Epithelial cell of prostate (primary cell): ENCODE measurements at places on chromosomes 16 and 17.

DNA sequence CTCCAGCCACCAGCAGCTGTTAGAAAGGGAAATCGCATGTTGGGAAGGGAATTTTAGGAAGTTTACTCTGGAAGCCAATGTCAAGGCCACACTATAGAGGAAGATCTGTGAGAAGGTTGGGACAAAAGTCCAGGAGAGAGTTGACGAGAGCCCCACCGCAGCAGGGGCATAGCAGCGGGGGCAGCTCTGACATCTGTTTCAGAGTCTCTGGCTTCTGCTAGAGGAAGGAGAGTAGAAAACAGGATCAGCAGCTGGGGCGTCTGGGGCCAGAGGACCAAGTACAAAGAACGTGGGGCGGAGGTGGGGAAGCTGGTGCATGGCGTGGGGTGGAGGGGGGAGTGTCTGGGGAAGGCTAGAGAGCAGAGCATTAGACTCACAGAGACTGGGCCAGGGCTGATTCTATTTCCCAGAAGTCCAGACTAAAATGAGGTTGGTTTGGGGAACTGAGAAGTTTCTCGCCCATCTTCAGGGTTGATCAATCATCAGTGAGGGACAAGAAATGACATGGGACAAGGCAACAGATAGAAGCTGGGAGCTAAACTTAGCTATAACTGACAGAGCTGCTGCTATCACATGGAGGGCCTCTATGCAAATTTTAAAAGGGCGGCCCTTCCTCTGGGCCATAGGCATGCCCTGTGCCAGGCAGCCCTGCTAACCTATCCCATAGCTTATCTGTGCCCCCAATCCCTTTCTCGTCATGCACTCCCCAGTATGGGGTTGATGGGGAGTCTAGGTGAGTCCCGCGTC is 1.2 kb downstream of the RABEP2 start:
- no peak for DNase-seq

- no peak for DNase-seq
Observed at GRCh38 chr17:65694601-65695000, 133.2 kb upstream of the AXIN2 start.

GRCh38 chr17:61818225-61818624 is 45.1 kb downstream of the BRIP1 start:
- no peak for DNase-seq

DNA sequence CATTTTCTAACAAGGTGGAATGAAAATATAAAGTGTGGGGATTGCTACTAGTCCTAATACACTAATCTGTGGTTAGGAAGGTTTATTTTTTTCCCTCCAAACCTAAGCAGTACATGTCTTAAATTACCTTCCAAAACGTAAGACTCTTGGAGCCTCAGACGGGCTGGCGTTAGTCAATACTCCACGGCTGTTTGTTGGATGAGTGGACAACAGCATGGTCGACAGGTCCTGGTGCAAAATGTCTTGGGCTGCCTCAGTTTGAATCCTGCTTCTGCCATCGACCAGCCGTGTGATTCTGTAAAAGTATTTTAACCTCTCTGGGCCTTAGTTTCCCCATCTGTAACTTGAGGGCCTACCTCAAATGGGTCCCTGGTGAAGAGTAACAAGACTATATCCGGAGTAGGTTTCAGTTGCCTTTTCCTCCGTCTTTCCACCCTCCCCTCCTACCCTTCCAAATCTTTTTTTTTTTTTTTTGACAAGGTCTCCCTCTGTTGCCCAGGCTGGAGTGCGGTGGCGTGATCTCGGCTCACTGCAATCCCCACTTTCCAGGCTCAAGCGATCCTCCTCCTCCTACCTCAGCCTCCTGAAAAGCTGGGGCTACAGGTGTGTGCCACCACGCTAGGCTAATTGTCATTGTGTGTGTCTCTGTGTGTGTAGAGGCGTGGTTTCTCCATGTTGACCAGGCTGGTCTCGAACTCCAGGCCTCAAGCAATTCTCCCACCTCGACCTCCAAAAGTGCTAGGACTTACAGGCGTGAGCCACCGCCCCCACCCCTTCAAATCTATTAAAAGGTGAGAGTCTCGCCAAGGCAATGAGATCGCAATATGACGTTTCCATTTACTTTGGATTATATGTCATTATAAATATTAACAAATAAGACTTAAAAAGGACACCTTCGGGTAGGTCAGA is 5.8 kb downstream of the SCGB1C2 start:
- no peak for DNase-seq

GRCh38 chr17:8791248-8791909 is 7.8 kb downstream of the MFSD6L start:
- DNase-seq = no peak

- DNase-seq = no peak
Observed at GRCh38 chr17:21463204-21463661, 87.1 kb downstream of the KCNJ12 start.

GRCh38 chr17:62819511-62820221 is 11.6 kb upstream of the MARCHF10 start:
- peak; percentile 93 for DNase-seq

DNA sequence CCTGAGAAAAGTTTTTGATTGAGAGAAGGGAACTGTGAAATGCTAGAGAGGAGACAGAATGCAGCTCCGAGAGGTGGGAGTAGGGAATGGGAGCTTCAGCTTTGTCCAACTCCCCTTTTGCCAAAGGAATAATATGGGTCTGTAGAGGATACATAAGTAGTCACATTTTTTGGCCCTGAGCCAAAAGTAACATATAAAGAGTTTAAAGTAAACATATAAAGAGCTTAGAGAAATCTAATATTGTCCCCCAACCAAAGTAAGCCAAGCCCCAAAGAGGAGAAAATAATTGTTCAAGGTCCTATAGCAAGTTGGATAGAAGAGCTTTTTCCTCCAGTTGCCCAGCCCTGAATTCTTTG is 215.1 kb downstream of the TMEM114 start:
- no peak for DNase-seq

- DNase-seq = no peak
Observed at GRCh38 chr16:57949595-57950238, 21.2 kb downstream of the CNGB1 start.

GRCh38 chr17:48483471-48484131 is 47.2 kb downstream of the HOXB1 start:
- peak; percentile 85 for DNase-seq

DNA sequence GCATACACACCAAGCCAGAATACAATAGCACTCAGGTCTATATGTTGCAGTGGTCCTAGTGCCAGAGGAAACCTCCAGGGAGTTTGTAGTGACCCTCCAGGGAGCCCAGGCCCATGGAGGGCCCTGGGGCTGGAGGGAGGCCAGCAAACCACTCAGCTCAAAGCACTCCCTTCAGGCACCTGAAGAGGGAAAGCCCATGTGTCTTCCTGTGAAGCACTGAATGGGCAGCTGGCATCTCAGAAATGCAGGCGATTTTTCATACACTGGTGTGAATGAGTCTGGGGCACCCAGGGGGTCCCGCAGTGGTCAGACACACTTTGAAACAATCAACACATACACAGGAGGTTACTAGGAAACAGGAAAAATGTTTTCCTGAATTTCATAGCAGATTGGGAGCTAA is 12.8 kb downstream of the TBC1D26 start:
- no peak for DNase-seq
